T-helper 2 cell (primary cell): ENCODE measurements at places on chromosomes 16 and 17.

GRCh38 chr17:44318077-44318892, 6.3 kb downstream of the SLC25A39 start:
- DNase-seq = no peak

DNA sequence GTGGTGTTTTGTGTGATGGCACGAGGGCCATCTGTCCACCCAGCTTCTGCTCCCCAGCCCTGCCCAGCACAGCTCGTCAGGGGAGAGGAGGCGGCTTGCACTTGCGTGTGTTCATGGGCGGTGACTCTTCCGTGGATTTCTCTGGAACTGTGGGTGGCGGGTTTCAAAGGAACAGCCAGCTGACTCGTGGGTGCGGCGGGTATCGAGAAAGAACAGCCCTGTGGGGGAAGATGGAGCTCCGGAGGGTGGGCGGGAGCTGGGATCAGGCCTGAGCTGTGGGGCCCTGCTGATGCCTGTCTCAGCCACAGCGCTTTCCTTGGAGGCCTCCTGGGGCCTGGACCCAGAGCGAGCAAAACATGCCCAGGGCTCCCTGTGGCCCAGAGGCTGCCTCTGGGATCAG, 13.2 kb downstream of the NAGPA start:
- DNase-seq = no peak

- no peak for DNase-seq
Measured at GRCh38 chr16:4062212-4062802, 53.9 kb downstream of the ADCY9 start.

DNA sequence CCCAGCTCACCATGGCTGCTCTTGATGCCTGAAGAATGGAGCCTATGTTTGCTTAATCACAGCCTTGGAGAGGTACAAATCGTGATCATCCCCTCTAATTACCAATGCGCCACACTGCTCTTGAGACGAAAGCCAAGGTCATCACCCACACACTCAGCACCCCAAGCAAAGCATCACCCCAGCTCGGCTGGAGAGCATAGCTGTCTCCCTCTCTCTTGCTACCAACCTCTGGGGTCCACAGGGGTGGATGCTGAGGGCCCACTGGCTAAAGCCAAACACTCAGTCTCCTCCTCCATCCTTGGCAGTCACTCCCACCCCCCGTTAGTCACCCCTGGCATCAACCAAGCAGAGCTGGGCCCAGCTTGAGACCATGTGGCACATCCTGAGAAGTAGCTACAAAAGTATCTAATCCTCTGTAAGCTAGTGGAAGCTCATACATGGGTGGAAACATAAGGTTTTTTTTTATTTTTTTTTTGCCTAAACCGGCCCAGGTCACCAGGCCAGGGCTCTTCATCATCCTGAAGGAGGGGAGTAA, 44.8 kb downstream of the PIMREG start:
- no peak for DNase-seq

GRCh38 chr17:76572201-76572910, 13.3 kb downstream of the ST6GALNAC2 start:
- DNase-seq = no peak

DNA sequence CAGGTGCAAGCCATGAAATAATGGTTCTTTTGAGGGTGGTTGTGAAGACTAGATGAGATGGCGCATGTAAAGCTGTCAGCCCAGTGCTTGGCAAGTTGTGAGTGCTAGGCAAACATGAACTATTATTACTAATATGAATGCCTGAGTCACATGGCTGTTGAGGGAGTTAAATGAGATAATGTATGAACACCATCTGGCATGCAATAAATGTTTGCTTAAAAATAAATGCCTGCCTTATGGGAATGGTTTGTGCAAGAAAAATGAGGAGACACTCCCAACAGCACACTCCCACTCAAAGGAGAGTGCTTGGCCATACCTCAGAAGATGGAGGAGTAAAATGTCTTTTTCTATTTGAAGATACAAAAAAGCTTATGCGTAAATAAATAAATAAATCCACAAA, 3.6 kb downstream of the MAPK3 start:
- no peak for DNase-seq

- DNase-seq = no peak
Measured at GRCh38 chr16:49750341-49751000, 105.4 kb downstream of the ZNF423 start.

DNA sequence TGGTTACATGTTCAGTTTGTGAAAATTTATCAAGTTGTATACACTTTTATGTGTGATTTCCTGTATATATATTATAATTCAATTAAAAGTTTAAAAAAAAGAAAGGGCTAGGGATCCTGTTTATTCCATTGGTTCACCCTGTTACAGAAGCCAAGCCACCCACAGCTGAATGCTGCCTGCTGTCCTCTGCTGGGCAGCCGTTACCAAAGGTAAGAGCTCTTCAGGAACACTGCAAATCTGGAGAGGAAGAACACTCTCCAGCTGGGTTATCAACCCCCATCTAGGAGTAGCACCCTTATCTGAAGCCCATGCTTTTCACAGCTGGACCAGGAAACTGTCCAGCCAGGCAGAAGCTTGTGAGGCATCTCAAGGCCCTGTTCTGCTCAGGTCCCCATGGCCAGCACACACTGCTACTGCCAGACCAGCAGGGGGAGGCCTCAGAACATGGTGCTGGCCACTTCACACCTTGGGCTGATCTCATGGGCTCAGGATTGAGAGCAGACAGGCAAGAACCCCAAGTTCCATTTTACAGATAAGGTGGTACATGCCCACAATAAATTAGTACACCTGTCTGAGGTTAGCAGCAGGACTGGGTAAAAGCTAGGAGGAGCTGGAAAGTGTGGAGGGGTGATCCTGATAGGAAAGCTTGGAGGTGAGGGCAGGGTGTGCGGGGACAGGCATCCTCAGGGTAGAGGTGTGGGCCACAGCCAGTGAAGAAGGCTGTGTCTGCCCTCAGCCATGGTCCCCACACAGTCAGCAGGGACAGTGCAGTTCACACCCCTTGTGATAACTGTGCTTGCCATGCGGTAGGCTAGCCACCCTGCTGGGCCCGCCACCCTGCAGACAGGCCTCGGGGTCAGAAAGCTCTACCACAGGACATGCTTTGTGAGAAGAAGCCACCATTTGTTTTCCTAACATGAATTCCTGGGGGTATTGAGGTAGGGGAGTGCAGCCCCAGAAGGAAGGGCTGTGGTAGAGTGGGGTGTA, 54.3 kb upstream of the SREBF1 start:
- DNase-seq = peak; percentile 5
